Fibroblast of skin of scalp (primary cell): ENCODE measurements at places on chromosomes 13 and 19.
A peak's percentile ranks its signal among the peaks of the same experiment; 100 is the strongest.

GRCh38 chr13:42405665-42406390 is 133.9 kb downstream of the AKAP11 start:
- DNase-seq: peak; percentile 2

DNA sequence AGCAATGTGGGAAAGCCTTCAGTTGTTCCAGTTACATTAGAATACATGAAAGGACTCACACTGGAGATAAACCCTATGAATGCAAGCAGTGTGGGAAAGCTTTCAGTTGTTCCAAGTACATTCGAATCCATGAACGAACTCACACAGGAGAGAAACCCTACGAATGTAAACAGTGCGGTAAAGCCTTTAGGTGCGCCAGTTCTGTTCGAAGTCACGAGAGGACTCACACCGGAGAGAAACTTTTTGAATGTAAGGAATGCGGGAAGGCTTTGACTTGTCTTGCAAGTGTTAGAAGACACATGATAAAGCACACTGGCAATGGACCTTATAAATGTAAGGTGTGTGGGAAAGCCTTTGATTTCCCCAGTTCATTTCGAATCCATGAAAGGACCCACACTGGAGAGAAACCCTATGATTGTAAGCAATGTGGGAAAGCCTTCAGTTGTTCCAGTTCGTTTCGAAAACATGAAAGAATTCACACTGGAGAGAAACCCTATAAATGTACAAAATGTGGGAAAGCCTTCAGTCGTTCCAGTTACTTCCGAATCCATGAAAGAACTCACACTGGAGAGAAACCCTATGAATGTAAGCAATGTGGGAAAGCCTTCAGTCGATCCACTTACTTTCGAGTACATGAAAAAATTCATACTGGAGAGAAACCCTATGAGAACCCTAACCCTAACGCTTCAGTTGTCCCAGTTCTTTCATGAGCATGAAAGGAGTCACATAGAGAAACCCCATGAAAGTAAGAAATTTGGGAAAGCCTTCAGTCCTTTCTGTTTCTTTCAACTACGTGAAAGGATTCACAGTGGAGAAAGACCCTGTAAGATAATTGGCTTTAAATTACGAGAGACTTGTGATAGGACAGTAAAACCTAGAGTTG is 20.1 kb downstream of the ZNF627 start:
- no peak for DNase-seq

GRCh38 chr13:91719033-91719432 is 320.6 kb downstream of the GPC5 start:
- peak; percentile 1 for DNase-seq

DNA sequence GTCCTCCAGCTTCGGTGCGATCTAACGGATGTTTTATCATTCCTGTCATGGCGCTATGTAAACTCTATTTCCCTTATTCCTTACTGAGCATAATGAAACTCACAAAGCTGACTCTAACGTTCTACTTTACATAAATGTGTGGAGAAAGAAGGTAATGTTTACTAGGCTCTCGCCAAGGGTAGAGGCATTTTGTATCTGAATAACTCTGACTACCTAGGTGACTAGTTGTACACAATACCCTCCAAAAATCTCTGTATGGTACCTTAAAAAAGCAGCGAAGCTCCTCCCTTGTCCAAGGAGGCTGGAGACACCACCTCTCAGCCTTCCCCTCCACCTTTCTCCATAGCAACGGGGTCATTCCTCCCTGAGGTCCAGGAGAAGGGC is 316 bp upstream of the ZNF530 start:
- no peak for DNase-seq

GRCh38 chr13:113937527-113938180 is 36.2 kb downstream of the C13orf46 start:
- DNase-seq: no peak

- no peak for DNase-seq
These were observed 96.7 kb downstream of the GJA3 start for GRCh38 chr13:20064128-20064527.

DNA sequence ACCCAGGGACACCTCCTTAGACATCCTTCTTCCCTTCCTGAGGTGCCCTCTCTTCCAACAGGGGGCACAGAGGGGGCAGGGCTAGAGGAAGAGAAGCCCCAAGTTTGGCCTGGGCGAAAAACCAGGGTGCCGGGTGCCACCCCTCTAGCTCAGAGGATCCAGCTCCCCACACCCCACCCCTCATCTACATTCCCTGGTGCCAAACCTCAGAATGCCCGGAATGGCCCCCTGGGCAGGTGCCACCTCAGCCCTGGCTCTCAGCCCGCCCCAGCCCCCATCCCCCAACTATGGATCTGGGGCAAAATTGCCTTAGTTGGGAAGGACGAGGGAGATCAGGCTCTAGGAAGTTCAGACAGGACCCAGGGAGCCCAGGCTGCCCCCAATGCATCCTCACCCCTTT is 2.0 kb downstream of the CNN1 start:
- peak; percentile 56 for DNase-seq

GRCh38 chr19:1774989-1775772 is 21.9 kb downstream of the ONECUT3 start:
- no peak for DNase-seq

GRCh38 chr13:84192125-84192524 is 309.9 kb upstream of the SLITRK1 start:
- peak; percentile 96 for DNase-seq

GRCh38 chr13:80508031-80508430 is 167.1 kb upstream of the SPRY2 start:
- no peak for DNase-seq

DNA sequence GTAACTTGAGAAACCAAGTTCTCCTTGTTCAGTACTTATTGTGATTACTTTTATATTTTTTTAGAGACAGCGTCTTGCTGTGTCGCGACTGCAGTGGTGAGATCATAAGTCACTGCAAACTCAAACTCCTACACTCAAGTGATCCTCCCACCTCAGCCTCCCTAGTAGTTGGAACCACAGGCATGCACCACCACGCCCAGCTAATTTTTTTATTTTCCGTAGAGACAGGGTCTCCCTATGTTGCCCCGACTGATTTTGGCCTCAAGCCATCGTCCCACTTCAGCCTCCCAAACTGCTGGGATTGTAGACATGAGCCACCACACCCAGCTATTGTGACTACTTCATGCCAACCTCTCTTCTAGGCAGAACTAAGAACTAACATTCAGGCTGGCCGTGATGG is 8.3 kb downstream of the C19orf53 start:
- DNase-seq: peak; percentile 48

DNA sequence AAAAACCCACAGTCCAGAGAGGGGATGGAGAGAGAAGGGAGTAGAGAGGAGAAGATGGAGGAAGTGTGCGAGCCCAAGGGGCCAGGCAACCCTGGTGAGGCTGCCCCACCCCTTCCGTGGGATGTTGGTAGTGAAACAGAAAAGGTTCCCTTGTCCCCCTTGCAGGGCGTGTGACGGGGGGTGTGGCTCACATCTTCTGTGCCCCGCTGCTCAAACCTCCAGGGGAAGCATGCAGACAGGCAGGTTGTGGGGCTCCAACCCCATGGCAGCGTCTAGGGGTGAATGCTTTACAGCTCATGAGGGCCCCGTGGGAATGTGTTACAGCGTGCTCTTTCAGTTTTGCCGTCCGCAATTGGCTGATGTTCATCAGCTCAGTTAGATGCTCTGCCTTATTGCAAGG is 14.7 kb upstream of the EVI5L start:
- no peak for DNase-seq

- DNase-seq: peak; percentile 58
These were observed 18.8 kb downstream of the PDCD5 start for GRCh38 chr19:32599736-32600157.

DNA sequence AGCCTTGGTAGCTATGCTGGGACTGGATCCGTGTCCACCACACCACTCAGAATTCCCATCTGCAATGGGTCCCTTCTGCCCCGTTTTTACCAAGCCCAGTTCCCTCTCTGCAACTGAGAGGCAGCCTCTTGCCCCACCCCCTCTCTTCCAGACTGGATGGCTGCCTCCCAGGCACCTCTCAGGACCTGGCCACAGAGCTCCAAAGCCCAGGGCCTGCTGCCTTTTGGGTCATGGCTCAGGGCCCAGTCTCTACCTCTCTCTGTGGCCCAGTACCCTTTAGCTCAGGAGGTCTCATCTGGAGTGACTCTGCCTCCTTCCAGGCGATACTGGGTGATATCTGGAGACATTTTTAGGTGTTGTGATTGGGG is 10.3 kb upstream of the ZBTB7A start:
- DNase-seq: no peak

- no peak for DNase-seq
These were observed 53.6 kb downstream of the DGKH start for GRCh38 chr13:42101821-42102585.

GRCh38 chr13:72643311-72643989 is 84.0 kb downstream of the MZT1 start:
- DNase-seq: peak; percentile 42

- DNase-seq: peak; percentile 54
These were observed at the start of gene PGPEP1 for GRCh38 chr19:18340190-18340989. Gene PGPEP1, plus strand, starts transcription at chr19:18340598. Its CDS starts 84 bp downstream, at chr19:18340682.

- DNase-seq: no peak
These were observed 23.8 kb downstream of the GJA3 start for GRCh38 chr13:20136781-20137703.

GRCh38 chr19:1073956-1074517 is 7.1 kb downstream of the ARHGAP45 start:
- no peak for DNase-seq
